ENCODE measurements at places on chromosomes 6 and 20. TPM values are rescaled to one million over a fixed set of nuclear protein-coding genes. Genes with fewer than 3 reads are reported as not detected.

The SLC22A7 gene
- not detected for total RNA-seq

The C20orf204 gene
- total RNA-seq: 6.8 TPM

The TBX18 gene
- 3.7 TPM for total RNA-seq

The RTEL1 gene
- total RNA-seq: 20.1 TPM

The BPIFA1 gene
- total RNA-seq: not detected

The MYCT1 gene
- 156 TPM for total RNA-seq

The SNAP25 gene
- total RNA-seq: 0.34 TPM

The SIM1 gene
- not detected for total RNA-seq
